ENCODE measurements at places on chromosomes 7 and 10.

GRCh38 chr7:26376175-26376917 is 84.7 kb downstream of the SNX10 start:
- DNase-seq = peak; percentile 86

DNA sequence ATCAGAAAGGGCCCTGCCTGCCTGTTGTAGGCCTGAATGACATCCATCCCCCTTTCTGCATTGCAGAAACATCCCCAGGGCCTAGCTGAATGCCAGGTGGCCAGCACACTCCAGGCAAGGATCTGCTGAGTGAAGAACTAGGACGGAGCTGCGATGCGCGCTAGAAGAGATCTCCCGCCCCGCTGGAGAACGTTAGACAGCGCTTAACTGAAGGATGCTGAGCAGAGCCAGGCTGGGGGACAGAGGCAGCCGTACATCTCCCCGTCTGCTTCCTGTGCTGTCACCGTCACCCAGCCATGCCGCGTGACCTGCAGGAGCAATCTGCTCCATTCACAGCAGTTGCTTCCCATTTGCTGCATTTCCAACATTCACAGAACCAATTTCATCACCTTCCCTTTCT is 73.3 kb downstream of the FAM53B start:
- no peak for DNase-seq

- DNase-seq = no peak
Observed at GRCh38 chr7:112771166-112771565, 19.0 kb downstream of the TMEM168 start.

DNA sequence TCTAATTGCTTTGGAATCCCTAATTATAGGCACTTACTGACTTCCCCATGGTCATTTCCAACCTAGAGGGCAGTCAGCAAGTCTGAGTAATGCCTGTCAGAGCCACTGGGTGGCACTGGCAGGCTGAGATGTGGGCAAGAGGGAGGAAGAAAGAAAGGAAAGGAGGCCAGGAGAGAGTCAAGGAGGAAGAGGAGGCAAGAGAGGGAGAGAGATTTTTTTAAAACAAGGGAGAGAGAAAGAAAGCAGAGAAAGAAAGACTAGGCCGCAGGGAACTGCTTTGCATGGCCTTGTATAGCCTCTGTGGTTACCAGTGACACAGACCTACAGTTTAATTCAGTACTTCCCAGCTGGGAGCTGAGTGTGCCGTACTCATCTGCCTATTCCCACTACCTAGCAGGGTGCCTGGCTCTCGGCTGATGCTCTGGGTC is 210.4 kb upstream of the ADO start:
- DNase-seq = peak; percentile 6

DNA sequence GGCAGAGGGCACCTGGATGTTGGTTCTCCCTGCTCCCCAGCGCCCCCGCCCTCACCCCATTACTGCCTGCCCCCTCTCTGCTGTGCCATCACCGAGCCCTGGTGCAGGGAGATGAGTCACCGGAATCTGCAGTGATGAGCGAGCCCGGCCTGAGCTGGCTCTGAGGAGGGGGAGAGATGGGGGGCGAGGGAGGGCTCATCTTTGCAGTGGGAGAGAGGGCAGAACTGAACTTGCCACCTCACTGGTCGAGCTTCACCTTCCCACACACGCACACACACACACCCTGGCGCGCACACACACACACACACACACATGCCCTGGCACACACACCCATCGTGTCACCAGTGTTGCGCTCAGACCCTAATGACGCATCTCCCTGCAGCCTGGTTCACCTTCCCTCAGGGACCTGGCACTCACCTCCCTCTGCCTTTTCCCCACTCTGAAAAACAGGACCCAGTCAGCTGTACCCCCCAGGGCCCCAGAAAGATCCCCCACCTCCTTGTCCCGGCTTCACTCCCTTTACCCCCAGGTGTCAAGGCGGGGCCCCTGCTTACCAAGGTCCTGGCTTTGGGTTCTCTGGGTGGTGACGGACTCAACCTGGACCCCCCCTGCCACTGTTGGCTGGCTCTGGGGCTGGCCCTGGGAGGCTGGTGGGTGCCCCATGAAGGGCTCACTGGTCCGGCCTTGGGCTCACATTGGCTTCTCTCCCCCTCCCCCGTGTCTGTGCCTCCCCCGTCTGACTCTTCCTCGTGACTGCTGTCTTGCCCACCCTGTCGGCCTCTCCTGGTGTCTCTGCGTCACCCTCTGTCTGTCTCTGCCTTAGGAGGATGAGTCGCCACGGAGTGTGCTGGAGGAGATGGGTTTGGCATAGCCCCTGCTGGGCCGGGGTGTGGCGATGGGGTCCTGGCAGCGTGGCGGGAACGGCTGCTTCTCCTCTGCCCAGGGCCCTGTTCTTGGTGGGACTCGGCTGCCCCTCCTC is 5.4 kb downstream of the VGF start:
- DNase-seq = no peak
